ENCODE measurements at places on chromosomes 2 and 18. TPM values are rescaled to one million over a fixed set of nuclear protein-coding genes. Genes with fewer than 3 reads are reported as not detected.

The MC5R gene
- total RNA-seq = not detected

The PCGF1 gene
- 39.0 TPM for total RNA-seq

The ARHGAP25 gene
- total RNA-seq = 1.7 TPM

The TLK1 gene
- total RNA-seq = 17.4 TPM

The TRIM54 gene
- not detected for total RNA-seq

The UBXN2A gene
- total RNA-seq = 15.5 TPM

The FTCDNL1 gene
- 2.3 TPM for total RNA-seq

The PHOSPHO2 gene
- 2.7 TPM for total RNA-seq

The COL4A4 gene
- 0.43 TPM for total RNA-seq

The CIDEA gene
- 5.5 TPM for total RNA-seq

The RFX8 gene
- not detected for total RNA-seq
